ENCODE measurements at places on chromosomes 4 and X.

- H3K4me3 ChIP-seq = no peak overlapping the region
- peaks cover 2% of the 10 kb centered on the region for H3K27me3 ChIP-seq
- H3K4me1 ChIP-seq = no peaks in the 10 kb centered on the region
- DNase-seq = no peak
- H3K27ac ChIP-seq = no peak overlapping the region
- no peaks in the 10 kb centered on the region for H3K36me3 ChIP-seq
These were observed 139.2 kb downstream of the NWD2 start for GRCh38 chr4:37383579-37384229.

DNA sequence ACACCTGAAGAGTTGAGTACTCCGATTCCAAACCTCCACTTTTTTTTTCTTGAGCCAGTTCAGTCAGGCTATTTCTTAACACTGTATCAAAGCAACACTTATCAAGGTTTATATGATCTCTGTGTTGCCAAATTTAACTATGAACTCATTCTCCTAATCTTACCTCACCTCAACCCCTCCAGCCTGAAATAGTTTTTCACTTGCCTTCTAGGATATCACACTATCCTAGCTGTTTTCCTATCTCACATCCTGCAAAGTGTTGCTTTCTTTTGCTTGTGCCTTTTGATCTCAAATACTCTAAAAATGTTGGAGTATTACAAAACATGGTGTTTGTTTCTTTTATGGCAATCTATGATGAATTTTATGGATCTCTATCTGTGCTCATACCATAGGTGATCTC is 415.0 kb downstream of the CFAP47 start:
- no peaks in the 10 kb centered on the region for H3K27me3 ChIP-seq
- no peaks in the 10 kb centered on the region for H3K36me3 ChIP-seq
- no peak for DNase-seq

GRCh38 chrX:78687586-78687985 is 28.5 kb upstream of the RTL3 start:
- DNase-seq = no peak
- no peaks in the 10 kb centered on the region for H3K27me3 ChIP-seq
- no peaks in the 10 kb centered on the region for H3K36me3 ChIP-seq
- H3K4me1 ChIP-seq = no peaks in the 10 kb centered on the region
- H3K27ac ChIP-seq = no peak overlapping the region
- no peak overlapping the region for H3K4me3 ChIP-seq

DNA sequence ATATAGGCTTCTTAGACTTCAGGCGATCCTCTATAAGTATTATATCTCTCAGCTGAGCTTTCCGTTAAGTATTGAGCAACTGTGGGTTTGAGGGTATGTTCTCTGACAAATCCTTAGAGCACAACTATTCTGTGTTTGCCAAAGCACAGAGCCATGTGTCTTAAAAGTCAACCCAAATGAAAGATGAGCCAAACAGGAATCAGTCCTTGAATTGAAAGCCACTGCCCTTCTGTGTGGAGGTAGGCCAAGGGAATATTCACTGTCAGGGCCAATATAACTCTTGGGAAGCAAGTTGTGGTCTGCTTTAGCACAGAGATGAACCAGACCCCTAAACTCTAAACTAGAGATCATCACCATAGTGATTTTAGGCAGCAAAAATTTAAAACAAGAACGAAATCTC is 164.0 kb downstream of the STAG2 start:
- H3K27me3 ChIP-seq = no peaks in the 10 kb centered on the region
- no peaks in the 10 kb centered on the region for H3K4me1 ChIP-seq
- no peaks in the 10 kb centered on the region for H3K36me3 ChIP-seq
- no peak for DNase-seq
- no peak overlapping the region for H3K27ac ChIP-seq
- no peak overlapping the region for H3K4me3 ChIP-seq

- no peak for DNase-seq
- H3K27me3 ChIP-seq = no peaks in the 10 kb centered on the region
- H3K36me3 ChIP-seq = no peaks in the 10 kb centered on the region
- H3K27ac ChIP-seq = peak overlapping the region; percentile 69
These were observed 658 bp downstream of the SCOC start for GRCh38 chr4:140374130-140374477.

GRCh38 chr4:147590249-147590920 is 26.8 kb upstream of the TMEM184C start:
- peaks cover 6% of the 10 kb centered on the region for H3K4me1 ChIP-seq
- DNase-seq = no peak
- H3K27ac ChIP-seq = no peak overlapping the region

Measured in CD4-positive, alpha-beta T cell (primary cell).